ENCODE measurements at places on chromosomes 16 and 17.

- no peak for DNase-seq
These were observed 28.3 kb downstream of the PSME3IP1 start for GRCh38 chr16:57157533-57157932.

DNA sequence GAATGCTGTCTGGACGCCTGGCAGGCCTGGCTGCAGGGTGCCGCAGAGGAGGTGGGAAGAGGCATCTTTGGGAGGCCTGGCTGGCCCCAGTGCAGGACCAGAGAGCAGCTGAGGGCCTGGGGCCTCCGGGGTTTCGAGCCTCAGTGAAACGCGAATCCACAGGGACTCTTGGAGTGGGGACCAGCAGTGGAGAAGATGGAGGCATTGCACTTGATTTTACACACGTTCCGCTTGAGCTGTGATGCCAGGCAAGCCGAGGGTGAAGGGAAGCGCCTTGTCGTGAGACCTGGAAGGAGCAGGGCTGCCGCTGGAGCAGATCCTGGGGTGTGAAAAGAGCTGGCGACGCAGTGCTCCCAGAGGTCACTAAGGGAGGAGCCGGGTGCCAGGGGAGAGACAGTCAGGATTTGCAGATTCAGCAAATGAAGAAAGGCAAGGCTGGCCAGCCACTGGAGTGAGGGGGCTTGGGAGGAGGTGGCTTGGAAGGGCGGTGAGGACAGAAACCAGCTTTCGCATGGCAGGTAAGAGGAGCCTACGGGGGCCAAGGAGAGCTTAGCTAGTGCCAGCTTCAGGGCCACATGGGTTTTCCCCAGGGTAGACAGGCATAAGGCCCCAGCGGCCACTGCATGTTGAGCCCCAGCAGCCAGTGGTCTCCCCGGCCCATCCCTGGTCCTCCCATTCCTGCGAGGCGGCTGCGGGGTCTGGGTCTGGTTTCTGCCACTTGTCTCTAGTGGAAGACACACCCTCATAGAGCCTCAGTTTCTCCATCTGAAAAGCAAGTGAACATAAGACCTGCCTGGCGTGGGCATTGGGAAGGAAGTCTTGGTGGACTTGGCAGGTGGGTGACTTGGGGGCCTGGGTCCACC, 175.2 kb upstream of the CHMP6 start:
- no peak for DNase-seq

DNA sequence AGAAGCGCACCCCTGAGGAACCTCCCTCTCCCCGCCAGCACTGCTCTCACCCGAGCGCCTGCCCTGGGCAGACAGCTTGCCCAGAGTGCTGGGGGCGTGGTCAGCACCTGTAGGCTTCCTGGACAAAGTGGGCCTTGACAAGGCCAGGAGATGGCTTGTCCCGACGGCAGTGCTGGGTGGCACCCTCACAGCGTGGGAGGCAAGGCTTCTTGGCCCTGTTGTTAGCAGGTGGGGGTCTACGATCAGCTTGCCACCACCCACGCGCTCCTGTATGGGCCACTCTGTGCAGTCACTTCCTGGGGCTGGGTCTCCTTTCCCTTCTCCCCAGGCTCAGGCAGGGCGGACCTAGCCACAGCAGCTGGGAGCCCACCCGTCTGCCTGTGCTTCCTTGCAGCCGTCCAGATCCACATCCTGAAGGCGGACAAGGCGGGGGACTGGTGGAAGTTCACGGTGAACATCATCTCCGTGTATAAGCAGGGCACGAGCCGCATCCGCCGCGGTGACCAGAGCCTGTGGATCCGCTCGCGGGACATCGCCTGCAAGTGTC, 218.0 kb downstream of the NTN1 start:
- DNase-seq, result no peak

DNA sequence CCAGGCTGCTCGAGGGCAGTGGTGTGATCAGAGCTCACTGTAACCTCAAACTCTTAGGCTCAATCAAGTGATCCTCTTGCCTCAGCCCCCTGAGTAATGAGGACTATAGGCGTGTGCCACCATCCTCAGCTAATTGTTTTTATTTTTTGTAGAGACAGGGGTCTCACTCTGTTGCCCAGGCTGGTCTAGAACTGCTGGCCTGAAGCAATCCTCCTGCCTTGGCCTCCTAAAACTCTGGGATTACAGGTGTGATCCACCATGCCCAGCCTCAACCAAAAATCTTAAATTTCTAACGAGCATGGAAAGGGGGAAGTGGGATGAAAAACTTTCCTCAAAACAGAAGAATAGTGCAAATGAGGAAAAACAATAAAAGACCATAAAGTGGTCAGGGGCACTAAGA, 92.8 kb downstream of the CDC27 start:
- no peak for DNase-seq

GRCh38 chr17:78020717-78021108, 62.2 kb downstream of the TNRC6C start:
- no peak for DNase-seq

GRCh38 chr16:76527244-76527643, 250.0 kb downstream of the CNTNAP4 start:
- no peak for DNase-seq

GRCh38 chr16:71658771-71659170, 32.8 kb downstream of the MARVELD3 start:
- no peak for DNase-seq

DNA sequence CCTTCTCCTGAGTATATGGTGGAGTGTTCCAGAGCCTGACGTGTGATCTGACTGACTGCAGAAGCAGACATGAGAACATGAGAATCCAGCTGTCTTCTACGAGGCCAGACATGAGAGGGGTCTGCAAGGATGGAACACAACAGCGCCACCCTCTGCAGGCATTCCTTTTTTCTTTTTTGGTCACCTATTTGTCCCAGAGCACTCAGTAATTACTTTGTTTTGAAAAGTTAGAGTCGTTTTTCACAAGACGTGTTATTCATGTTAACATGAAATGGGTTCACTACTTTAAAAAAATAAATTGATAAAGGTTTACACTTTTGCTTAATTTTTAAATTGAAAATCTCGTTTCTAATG, 43.8 kb upstream of the ATP2A3 start:
- no peak for DNase-seq

DNA sequence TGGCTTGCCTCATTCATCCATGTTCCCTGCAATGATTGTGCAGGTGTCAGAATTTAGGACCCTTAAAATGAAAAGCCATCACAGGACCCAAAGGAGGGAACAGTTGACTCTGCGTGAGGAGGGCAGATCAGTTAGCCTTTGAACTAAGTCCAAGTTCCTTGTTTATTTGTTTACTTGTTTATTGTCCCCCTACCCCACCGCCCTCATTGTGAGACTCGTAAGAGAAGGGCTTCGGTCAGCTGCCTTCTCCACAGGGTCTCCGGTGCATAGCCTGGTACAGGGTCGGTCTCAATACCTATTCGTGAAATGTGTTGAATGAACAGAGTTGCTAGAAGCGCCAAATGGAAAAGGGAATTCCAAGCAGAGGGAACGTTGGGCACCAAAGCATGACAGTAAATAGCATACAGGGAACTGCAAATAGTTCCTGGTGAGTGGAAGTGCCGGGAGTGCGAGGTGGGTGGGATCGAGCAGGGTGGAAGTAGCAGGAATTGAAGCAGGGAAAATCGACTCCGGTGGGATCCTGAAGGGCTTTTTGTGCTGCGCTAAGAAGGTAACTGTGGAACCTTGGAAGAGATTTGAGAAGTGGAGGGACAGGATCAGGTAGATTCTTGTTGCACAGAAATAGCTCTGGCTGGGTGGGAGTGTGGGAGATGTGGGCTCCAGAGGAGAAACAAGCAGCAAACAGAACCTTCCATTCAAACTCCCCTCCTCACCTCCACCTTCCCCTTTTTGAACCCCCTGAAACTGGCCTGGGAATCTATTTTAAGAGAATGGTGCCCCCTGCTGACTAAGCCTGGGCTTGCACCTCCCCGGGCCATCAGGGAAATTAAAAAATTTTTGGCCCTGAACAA, 12.7 kb downstream of the SLC35B1 start:
- DNase-seq, result peak; percentile 65
